Amniotic epithelial cell (primary cell): ENCODE measurements at places on chromosomes 1 and 21.
A peak's percentile ranks its signal among the peaks of the same experiment; 100 is the strongest.

- DNase-seq, result peak; percentile 42
Measured at GRCh38 chr1:38740487-38740886, 119.1 kb downstream of the RRAGC start.

DNA sequence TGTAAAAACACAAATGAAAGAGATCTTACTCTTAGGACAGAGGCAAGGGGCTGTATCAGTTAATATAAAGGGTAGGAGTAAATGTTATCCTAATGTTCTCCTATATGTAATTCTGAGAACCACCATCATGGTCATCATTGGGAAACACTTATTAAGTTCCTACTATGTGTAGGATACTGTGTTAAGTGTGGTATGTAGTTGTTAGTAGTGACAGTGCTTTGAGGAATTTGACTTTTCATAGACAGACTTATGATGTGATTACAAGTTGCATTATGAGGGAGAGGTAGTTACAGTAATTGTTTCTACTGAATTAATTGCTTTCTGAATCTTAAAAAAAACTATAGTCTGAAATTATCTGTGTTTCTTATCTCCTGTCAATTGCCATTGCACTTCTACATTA is 51.8 kb upstream of the PGD start:
- peak; percentile 9 for DNase-seq

- DNase-seq, result no peak
Measured at GRCh38 chr21:15309721-15310120, 244.9 kb upstream of the NRIP1 start.

- no peak for DNase-seq
Measured at GRCh38 chr1:70947835-70948234, 99.8 kb downstream of the PTGER3 start.
